ENCODE measurements at places on chromosomes 5 and 9.

DNA sequence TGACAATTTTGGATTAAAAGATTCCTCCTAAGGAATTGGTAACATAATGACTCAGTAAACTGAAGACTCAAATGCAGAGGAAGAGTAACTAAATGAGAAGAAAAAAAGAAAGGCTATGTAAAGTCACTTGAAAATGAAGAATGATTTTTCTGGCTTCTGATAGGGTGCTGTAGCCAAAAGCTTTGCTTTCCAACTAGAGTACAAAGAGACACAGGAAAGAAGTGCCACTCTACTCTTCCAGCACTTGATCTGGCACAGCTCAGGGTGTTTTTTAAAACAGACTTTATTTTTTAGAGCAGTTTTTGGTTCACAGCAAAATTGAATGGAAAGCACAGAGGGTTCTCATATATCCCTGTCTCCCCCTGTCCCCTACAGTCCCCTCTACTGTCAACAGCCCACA is 122.5 kb downstream of the LMNB1 start:
- DNase-seq = no peak

DNA sequence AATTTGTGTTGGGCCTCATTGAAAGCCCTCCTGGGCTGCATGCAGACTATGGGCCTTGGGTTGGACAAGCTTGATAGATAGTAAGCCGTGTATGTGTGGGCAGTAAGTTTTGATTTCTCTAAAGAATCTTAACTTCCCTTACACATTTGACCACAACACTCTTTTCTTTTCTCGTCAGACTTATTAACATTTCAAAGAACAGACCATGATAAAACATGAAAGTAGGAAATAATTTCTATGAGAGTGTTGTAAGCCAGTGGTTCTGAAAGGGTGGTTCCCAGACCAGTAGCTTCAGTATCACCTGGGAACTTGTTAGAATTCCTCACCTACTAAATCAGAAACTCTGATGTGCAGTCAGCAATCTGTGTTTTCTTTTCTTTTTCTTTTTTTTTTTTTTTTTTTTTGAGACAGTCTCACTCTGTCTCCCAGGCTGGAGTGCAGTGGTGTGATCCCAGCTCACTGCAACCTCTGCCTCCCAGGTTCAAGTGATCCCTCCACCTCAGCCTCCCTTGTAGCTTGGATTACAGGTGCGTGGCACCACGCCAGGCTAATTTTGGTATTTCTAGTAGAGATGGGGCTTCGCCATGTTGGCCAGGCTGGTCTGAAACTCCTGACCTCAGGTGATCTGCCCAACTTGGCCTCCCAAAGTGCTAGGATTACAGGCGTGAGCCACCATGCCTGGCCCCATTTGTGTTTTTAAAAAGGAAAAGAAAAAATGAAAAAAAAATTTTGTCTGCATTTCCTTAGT is 20.0 kb upstream of the GCNT1 start:
- no peak for DNase-seq

GRCh38 chr5:151670083-151670686 is 16.5 kb downstream of the SPARC start:
- DNase-seq = no peak

DNA sequence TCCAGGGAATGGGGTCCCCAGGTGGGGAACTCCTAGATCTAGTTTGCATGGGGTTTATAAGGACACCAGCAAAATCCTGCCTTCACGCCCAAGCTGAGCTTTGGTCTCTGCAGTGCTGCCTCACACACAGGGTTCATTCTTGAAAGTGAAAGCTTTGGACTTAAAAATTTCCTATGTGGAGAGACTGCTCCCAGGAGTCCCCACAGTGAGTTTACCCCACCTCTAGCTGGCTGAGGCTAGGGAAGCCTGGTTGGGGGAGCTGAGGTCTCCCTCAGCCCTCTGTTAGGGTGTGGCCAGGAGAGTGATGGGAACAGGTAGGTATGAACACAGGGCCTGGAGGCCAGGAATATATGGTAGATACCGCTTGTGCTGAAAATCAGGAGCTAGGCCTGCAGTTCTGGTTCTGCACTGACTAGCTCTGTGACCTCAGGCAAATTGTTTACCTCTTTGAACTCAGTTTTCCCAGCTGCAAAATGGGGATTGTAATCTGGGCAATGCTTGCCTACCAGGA is 41.5 kb upstream of the LARP1 start:
- no peak for DNase-seq

GRCh38 chr5:61417340-61417739 is 85.3 kb downstream of the ZSWIM6 start:
- DNase-seq = no peak

DNA sequence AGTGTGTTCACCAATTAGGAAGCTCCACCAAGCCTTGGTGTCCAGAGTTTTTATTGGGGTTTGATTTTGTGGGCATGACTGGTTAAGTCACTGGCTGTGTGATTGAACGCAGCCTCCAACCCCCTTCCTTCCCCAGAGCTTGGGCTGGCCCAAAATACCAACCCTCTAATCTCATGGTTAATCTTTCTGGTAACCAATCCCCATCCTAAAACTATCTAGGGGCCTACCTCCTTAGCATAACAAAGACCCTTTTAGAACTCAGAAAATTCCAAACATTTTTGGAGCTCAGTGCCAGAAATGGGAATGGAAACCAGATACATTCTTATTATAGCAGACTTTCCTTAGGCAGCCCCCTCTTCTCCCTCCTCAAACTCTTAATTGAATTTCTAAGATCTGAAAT is 35.9 kb upstream of the HRH2 start:
- DNase-seq = no peak

- DNase-seq = no peak
Measured at GRCh38 chr5:90092734-90093133, 316.8 kb downstream of the CETN3 start.

GRCh38 chr5:135821061-135821801 is 13.2 kb upstream of the SLC25A48 start:
- peak; percentile 21 for DNase-seq

- DNase-seq = no peak
Measured at GRCh38 chr5:173274771-173275170, 39.8 kb upstream of the NKX2-5 start.

DNA sequence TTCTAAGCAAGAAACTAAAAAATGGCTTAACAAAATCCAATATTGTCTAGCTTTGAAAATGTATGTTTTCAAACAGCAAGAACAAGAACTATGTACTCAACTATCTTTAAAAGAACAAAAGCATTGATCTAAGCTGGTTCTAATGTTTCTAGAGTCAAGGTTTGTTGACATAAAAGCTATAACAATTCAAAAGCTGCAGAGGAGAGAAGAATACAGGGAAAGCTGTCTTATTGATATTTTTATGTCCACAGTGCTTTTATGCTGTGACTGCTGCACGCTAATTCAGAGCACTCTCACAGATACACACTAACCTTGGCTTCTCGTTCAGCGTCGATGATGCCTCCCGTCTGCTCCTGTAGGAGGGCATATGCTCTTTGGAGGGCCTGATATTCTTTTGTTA is 129.5 kb upstream of the DPYSL3 start:
- DNase-seq = no peak

GRCh38 chr5:62002436-62002835 is 303.6 kb upstream of the KIF2A start:
- no peak for DNase-seq

DNA sequence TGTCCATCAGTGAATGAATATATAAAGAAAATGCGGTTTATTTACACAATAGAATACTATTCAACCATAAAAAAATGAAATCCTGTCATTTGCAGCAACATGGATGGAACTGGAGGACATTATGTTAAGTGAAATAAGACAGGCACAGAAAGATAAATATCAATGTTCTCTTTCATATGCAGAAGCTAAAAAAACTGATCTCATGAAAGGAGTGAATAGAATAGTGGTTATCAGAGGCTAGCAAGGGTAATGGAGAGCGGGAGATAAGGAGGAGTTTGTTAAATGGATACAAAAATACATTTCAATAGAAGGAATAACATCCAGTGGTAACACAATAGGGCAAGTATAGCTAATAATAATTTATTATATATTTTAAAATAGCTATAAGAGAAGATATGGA is 65.0 kb downstream of the AGTPBP1 start:
- no peak for DNase-seq

GRCh38 chr5:179451114-179451827 is 99.1 kb upstream of the RUFY1 start:
- no peak for DNase-seq

GRCh38 chr5:141514330-141515133 is 25.7 kb downstream of the PCDHGC5 start:
- DNase-seq = no peak

DNA sequence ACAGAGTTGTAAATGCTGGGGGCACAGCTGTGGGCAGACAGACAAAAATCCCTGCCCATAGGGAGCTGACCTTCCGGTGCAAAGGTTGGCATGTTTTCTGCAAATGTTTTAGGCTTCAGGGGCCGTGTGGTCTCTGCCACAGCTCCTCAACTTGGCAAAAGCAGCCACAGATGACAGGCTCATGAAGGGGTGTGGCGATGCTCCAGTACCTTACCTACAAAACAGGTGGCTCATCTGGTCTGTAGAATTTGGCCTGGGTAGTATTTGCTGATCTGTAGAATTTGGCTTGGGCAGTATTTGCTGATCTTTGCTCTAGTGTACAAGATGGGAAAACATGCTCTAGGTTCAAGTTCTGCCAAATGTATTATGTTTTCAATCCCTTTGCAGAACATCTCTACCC is 283.9 kb downstream of the GADD45G start:
- DNase-seq = peak; percentile 37

DNA sequence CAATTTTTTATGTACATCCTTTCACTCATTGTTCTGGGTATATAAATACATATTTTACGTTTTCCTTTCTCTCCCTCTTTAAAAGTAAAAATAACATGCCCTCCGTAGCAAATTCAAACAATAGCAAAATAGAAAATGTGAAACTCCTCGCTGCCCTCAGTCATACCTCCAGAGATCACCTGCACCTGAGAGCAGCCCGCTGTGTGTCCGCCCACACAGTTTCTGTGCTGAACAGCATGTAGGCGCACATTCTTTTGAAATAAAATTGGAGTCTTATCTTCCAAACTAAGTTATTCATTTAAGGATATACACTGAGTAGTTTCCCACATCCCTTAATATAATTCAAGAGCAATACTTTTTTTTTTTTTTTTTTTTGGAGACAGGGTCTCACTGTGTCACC is 255.7 kb downstream of the AOPEP start:
- no peak for DNase-seq

- DNase-seq = no peak
Measured at GRCh38 chr5:116865651-116866050, 291.0 kb upstream of the SEMA6A start.

DNA sequence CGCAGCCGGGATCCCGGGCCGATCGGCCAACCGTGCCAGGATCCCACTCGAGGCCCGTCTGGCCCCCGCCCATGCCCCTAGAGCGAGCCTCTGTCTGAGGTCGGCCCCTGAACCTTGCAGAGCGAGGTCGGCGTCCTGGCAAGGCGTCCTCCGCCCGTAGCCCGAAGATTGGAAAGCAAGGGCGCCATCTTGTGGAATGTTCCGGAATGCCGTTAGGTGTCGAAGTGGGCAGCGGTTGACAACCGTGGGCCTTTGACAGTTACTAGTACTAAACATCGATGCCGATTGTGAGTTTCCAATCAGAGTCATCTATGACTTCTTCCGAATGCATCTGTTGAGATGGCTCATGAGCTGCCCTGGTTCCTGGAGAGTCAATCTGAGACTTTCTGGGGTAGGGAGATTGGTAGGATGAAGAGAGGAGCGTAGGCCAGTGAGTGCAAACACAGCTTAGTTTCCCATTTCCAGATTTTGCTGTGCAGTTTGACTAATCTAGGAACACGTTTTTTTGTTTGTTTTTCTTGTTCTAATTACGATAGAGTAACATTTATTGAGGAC is 923 bp upstream of the PLK2 start:
- peak; percentile 96 for DNase-seq

- DNase-seq = no peak
Measured at GRCh38 chr9:89821081-89821480, 216.3 kb downstream of the GADD45G start.

GRCh38 chr5:131256507-131256823 is 7.4 kb upstream of the CDC42SE2 start:
- no peak for DNase-seq

GRCh38 chr9:8558176-8558575 is 758.6 kb upstream of the DMAC1 start:
- DNase-seq = no peak

GRCh38 chr5:167305591-167306213 is 985.7 kb upstream of the WWC1 start:
- no peak for DNase-seq

DNA sequence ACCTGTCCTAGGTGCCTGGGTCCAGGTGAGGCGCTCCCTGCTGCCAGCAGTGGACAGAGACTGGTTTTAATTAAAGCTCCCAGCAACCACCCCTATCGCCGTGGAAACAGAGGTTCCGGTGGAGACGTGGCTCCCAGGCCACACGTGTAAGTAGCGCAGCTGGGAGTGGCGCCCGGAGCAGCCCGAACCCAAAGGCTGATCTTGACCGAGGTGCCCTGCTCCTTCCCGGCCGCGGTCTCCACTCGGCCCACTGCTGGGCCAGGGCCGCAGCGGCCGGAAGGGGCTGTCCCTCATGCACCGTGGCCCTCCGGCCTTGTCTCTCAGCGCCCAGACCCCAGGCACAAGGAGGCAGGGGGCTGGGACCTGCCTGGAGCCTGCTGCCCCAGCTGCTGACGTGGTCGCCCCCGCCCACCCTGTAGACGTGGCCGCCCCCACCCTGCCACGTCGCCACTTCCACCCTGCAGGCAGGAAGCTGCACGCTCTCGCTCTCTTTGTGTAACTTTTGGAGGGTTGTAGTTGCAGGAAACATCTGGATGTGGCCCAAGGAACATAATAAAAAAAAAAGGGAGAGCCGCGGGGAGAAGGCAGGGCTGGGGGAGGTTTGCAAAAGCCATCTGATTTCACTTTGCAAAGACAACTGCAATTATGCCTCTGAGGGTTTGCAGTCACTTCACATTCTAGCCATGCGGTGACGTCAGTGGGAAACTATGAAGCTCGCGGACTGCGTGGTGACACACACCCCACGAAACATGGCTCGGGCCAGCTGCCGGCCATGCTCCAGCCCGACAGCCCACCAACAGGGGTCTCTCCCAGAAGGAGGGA is 129.9 kb downstream of the RXRA start:
- peak; percentile 87 for DNase-seq

DNA sequence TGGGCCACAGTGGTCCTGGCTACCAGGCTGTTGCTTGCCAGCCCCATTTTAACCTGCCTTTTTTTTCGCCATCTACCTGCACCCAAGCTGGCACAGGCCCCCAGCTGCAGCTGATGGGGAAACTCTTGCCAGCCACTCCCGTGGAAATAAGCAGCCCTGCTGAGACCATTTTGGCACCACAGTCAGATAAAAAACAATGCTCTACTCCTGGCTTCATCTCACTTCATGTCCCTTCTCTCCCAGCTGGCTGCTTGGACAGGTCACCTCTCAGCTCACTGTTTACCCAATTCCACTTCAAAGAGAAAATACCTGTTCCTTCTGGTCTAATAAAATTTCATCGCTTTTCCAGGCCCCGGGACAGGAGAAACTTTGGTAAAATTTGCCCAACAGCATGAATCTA is 322.6 kb upstream of the SLC30A5 start:
- no peak for DNase-seq

- no peak for DNase-seq
Measured at GRCh38 chr5:60487476-60487875, 212.5 kb downstream of the DEPDC1B start.

GRCh38 chr5:76782444-76782843 is 36.4 kb upstream of the F2RL1 start:
- DNase-seq = no peak

GRCh38 chr5:138874771-138875551 is at the start of gene LRRTM2:
Gene LRRTM2 (minus strand): TSS chr5:138875335. CDS start chr5:138874911, 424 bp downstream.
- DNase-seq = no peak

Measured in activated effector memory CD4-positive, alpha-beta T cell treated with anti-CD3 and anti-CD28 coated beads, Interleukin-2, amount 50 U/mL, for 16 hours (primary cell).